SW480 (cell line): ENCODE measurements at places on chromosomes 3 and 15.

GRCh38 chr15:51004103-51004551 lies 90.6 kb downstream of the TNFAIP8L3 start:
- no peak for DNase-seq

DNA sequence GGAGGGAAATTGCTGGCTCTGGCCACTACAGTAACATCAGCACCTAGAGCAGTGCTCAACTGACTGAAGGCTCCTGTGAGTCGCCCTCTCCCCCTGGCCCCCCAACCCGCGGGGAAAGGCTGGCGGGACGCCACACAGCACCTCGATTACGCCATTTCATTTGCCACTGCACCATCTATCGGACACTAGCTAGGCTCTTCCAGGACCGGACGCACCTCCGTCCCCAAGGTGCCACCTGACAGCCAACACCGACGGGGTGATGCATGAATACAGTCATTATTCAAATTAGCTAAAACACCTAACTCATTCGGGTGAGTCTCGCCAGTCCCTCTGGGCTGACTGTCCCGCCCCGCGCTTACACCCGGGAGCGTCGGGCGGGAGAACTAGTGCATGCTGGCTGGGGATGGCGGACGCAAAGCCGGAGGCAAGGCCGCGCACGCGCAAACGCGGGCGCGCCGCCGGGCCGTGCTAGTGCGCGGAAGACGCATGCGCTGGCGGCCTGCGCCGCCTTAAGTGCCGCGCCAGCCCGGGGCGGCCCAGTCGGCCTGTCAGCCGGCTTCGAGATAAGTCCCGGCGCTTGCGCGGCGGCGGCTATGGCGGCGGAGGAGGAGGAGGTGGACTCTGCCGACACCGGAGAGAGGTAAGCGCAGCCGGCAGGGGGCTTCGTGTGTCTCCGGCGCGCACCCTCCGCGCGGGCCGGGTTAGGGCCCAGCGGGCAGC lies at the start of gene ABHD5:
TSS of gene ABHD5 (plus strand) at position 539 of the 720 bp plus-strand sequence. CDS start at position 594, 55 bp downstream.
- peak; percentile 96 for DNase-seq

GRCh38 chr3:182710557-182711157 lies 82.6 kb upstream of the ATP11B start:
- peak; percentile 31 for DNase-seq

DNA sequence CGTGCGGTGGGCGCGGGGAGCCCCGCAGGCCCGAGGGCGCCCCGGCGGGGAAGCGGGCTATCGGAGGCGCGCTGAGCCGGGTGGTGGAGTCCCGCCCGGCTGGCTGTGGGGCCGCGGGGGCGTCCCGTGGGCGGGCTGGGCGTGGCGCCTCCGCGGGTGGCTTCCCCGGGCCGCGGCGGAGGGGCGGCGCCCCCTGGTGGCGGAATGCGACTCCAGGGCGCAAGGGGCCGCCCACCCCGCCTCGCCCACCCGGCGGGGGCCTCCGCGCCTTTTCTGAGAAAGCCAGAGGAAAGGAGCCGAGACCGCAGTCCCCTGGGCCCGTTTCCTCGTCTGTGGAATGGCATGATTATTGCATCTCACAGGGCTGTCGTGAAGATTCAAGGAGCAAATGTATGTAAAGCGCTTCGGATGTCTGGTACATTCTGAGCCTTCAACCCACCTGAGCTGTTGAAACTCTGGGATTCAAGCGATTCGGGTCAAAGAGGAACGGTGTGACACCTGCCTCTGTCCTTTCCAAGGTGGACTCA lies 31.9 kb upstream of the RAB6B start:
- DNase-seq, result no peak

DNA sequence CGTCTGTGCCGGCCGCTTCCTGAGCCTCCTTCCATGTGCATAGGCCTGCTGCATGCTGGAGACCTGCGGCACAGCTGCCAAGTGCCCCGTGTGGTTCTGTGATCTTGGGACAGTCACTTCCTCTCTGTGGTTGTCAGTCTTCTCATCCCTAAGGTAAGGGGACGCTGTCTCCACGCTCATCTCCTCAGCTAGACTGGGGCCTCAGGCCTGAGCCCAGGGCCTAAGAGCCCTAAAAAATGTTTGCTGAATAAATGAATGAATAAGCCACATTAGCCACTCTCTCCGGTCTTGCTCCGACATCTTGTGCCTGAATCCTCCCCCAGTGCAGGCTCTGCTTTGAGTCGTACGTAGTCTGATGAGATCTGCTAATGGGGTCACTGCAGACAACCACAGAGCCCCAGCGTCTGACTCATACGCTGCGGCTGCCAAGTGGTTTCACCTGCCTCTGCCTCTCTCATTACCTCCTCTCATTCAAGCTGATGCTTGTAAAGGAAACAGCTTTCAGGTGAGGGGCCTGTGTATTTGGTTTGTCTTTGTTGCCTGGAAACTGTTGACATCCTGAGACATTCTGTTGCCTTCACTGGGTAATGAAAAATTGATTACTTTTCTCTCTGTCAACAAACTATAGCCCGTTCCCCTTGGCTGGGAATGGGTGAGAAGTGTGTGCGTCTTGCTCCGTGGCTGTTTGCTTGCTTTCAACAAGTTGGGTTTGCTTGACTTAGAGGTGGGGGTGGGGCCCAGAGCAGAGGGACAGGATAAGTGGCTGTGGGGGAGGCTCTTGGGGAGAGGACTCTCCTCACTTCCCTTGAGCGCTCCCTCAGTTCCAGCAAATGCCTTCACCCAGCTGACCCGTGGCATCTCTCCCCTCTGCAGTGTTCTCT lies 15.9 kb downstream of the RPLP1 start:
- DNase-seq, result peak; percentile 93

GRCh38 chr15:70358871-70359647 lies 261.3 kb upstream of the TLE3 start:
- DNase-seq, result no peak

DNA sequence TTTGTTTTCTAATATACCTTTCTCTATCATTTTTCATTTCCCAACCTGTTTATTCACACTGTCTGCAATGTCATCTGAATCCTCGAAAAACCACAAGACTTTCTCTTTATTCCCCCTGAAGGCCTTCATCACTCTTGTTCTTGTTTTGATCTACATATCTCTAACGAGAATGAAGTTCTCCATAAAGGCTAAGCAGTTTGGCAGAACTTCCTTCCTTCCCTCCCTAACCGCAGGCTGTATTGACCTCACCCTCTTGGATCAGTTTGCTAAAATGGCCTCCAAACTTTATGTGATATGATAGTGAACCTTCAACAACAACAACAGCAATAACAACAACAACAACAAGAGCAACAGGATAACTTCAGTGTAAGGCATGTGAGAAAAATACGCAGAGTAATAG lies 392.8 kb downstream of the TIGIT start:
- no peak for DNase-seq

DNA sequence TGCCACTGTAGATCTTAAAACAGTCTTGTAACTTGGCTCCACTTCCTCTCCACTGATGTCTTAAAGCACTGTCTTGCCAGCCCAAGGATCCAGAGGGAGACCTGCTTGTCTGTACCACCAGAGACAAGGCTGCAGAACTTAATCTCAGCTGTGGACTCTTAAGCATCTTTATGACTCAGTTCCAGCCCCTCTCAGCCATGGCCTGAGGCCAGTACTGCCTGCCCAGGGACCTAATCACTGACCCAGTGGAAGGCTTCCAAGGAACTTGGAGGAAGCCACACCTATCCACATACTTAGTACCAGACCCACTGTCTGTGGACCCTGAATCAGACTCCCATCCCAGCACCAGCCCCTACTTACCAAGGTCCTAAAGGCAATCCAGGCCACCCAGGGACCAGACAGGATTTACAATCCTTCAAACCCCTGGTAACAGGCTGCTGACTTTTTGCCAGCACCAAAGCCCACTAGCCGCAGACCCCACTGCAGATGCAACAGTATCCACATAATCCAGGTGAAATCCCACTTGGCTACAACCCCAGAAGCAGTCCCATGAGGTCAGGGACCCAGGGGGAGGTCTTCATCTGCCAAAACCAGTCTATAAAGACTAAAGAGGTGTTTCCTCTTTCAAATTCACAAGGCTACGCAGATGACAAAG lies 41.9 kb upstream of the PRR20G start:
- DNase-seq, result no peak

DNA sequence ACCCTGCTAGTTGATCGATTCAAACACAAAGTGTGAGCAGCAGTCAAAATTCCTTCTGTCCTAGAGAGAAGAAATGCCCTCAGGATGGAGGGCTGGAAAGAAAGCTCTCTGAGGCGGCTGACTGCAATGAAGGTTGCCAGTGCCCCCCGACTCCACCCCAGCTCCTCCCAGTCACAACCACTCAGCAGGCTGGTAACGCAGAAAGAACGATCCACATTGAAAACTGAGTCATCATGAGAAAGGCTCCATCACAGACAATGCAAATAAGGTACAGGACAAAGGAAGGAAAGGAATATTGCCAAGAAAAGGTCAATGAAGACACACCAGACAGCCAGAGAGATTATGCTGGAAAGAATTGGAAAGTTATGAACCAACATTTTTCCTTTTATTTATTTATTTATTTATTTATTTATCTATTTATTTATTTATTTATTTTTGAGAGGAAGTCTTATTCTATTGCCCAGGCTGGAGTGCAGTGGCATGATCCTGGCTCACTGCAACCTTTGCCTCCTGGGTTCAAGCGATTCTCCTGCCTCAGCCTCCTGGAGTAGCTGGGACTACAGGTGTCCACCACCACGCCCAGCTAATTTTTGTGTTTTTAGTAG lies 17.4 kb upstream of the VGLL4 start:
- DNase-seq, result no peak

DNA sequence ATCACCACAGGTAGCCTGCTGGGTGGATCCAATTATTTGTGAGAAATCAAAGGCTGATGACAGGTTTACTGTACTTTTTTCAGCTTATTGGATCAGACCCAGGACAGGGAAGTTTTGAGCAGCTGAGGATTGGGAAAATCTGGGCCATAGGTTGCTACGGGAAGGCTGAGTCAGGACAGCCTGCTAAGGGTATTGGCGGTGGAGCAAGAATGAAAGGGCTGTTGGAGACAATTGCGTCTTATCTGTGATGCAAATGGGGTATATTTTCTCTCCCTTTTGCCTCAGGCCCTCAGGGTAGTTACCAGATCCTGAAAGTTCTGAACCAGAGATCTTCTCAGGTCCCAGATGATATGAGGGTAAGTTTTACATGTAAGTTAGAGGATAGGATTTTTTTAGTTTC lies 317.7 kb downstream of the EDEM1 start:
- no peak for DNase-seq

- DNase-seq, result no peak
Measured at GRCh38 chr3:49794926-49795905, 4.5 kb downstream of the CDHR4 start.

GRCh38 chr3:112610121-112610520 lies 30.8 kb downstream of the CCDC80 start:
- DNase-seq, result no peak

- DNase-seq, result no peak
Measured at GRCh38 chr15:67660446-67660845, 117.9 kb downstream of the MAP2K5 start.

- DNase-seq, result no peak
Measured at GRCh38 chr15:59281699-59282098, 75.1 kb downstream of the LDHAL6B start.

- no peak for DNase-seq
Measured at GRCh38 chr3:24155276-24155675, 210.2 kb downstream of the NR1D2 start.

GRCh38 chr3:54836871-54837270 lies 91.0 kb downstream of the LRTM1 start:
- no peak for DNase-seq

- no peak for DNase-seq
Measured at GRCh38 chr3:126855374-126855773, 127.5 kb upstream of the PLXNA1 start.

DNA sequence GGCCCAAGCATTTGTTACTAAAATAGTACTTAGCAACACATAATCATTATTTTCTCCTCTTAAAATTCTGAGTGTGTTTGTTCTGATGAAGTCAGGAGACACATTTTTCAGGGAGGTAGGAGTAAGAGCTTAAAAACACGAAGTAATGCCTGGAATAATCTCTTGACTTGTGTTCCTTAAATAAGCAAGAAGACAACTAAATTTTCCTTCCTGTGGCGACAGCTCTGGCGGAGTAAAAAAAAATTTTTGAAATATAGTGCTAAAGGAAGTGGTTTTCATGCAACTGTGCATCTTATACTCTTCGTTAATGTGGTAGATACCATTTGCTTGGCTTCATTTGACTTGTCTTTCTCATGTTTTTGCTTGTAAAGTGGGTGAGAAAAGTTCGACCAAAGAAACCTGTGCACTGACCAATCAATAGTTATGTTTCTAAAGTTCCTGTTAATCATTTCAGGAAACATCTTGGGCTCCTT lies 11.1 kb upstream of the MBNL1 start:
- no peak for DNase-seq

GRCh38 chr3:126167566-126167965 lies 12.8 kb downstream of the ALDH1L1 start:
- DNase-seq, result no peak

DNA sequence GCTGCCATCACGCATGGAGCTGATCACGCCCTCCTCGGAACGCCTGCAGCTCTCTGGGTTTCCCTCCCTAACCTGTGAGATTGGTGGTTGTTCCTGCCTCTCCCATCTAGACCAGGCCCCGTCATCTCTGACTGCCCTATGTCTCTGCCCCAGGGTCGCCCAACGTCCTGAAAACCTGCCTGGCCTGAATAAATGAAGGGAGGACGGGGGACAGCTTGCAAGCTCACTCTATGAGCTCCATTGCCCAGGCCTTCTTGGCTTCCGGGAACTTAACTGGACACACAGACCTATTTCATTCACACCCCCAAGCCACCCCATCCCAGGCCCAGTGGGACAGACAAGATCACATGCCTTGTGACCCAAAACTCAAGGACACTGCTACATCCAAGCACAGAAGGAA lies 274.2 kb downstream of the XXYLT1 start:
- no peak for DNase-seq

DNA sequence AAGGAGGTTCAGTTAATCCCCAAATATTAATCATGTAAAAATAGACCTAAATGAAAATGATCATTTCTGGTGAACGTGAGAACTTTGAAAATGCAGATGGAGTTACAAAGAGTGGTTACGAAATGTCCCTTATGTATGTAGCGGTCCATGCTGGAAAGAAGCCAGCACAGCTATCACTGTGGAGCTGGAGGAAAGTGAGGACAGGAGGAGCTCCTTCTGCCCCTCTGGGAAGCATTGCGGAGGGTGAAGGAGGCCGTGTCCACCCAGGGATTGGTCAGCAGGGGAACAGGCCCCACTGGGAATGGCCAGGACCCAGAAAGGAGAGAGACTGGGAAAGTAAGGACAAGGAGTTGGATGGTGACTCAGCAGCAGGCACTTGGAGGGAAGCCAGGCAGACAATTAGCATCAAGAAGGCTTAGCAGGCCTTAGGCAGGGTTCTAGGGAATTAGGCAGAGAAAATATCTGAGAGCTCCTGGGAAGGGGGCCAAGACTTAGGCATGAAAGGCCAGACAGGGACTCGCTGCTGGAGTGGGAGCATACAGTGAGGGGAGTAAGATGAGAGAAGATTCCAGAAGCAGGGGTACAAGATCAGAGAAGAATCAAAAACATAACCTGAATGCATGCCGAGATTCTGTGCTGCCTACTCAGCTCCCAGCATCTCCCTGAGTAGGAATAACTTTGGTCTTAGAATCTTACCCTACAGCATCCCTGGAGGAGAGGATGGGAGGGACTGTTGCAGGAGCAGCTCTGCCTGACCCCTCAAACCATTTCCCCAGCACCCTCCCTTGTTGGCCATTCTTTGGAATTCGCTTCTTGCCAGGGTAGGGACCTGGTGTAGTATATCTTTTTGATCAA lies 171.0 kb upstream of the UMPS start:
- no peak for DNase-seq
